ENCODE measurements at places on chromosomes 4 and X.

GRCh38 chrX:115023811-115024210 is 6.4 kb upstream of the IL13RA2 start:
- DNase-seq = no peak

DNA sequence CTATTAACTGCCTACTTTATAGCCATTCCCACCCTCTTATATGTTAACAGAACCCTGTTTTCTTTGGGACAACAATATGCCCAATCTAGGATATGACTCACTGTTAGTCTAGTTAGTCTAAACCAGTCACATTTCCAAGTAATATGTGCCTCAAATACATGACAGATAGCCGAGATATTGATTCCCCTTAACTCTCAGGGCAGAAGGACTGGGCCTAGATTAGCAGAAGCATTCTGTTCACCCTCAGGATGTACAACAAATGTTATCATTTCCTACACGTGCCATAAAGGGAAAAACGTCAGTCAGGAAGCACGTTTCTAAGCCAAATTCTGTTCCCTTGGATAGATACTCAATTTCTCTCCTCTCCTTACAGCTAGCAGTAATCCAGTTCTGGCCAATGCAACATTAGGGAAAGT is 114.1 kb downstream of the SLC10A7 start:
- DNase-seq = no peak

GRCh38 chrX:11445540-11445939 is 152.3 kb downstream of the AMELX start:
- DNase-seq = no peak

- no peak for DNase-seq
Observed at GRCh38 chr4:78542373-78542772, 9.2 kb upstream of the ANXA3 start.

- no peak for DNase-seq
Observed at GRCh38 chr4:151668689-151669402, 92.0 kb downstream of the GATB start.

DNA sequence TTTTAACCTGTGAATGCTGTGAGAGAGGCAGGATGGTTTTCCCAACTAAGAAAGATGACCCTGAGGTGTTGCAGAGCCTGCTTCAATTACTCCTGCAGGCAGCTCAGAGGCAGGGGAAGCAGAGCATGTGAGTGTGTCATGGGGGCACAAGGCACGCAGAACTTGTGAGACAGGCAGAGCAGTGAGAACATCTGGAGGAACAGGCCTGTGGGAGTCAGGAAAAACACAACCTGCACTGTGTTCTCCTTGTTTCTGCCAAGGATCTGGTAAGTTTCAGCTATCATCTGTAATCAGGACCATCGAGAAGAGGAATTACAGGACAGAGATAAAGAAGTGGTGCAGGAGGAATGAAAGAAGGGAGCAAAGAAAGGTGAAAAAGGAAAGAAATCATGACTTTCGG is 741.8 kb upstream of the INTU start:
- DNase-seq = no peak

- DNase-seq = no peak
Observed at GRCh38 chr4:98653890-98654867, 4.2 kb downstream of the TSPAN5 start.

GRCh38 chr4:21593671-21594001 is 354.9 kb downstream of the KCNIP4 start:
- DNase-seq = no peak

DNA sequence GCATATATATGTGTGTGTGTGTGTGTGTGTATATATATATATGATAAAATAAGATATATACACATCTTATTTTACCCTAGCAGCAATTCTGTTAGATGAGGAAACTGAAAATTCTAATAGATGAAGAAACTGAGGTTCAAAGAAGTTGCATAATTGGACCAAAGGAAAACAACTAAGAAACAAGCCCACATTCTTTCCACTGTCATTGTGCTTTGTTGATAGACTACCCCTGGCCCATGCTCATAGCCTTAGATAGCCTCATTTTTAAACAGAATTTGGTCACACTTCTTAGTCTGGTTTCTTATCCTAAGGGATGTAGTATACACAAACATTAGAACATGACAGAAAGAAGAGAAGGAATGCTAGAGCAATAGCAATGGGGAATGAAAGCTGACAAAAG is 138.8 kb downstream of the NDST3 start:
- DNase-seq = no peak

DNA sequence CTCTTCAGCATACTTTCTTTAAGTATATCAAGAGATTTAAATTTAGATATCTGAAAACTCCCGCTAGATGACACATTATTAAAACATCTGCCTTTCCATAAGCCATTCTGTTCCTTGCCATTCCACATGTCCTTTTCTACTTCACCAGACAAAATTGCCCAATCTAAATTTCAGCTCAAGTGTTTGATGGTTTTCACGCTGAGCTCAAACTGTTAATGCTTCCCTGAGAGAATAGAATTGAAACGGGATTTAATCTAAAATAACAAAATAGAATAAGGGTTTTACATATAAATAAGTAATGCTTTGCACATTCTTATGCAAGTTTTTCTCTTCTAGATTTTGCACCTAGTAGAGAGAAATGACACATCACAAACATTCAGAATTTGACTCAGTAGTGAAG is 764.5 kb upstream of the TENM3 start:
- peak; percentile 30 for DNase-seq

DNA sequence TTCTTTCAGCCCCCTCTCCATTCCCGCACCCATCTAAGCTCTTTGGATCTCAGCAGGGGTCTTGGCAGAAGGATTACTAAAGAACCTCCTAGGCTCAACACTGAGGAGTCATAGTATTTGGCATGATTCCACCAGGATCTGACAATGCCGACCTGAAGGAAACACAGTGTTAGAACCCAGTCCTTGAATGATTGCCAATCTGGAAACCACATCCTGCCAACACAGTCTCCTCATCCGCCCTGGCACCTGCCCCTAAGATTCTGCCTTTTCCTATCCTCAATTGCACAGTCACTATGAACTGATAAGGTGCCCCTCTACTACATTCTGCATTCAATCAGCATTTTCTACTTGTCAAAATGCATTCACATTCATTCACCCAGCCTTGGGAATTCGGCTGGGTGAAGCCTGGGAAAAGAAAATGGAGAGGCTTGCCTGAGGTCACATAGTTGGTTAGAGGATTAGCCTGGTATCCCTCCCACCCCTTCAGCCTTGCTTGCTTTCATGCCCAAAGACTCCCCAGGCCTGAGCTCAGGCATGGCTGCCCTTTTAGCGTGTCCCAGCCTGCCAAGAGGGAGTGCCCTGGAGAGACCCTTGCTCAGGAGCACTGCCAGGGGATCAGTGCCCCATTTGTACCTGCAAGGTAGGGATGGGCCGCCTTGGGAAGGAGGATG is 2.2 kb upstream of the CLDN2 start:
- no peak for DNase-seq

DNA sequence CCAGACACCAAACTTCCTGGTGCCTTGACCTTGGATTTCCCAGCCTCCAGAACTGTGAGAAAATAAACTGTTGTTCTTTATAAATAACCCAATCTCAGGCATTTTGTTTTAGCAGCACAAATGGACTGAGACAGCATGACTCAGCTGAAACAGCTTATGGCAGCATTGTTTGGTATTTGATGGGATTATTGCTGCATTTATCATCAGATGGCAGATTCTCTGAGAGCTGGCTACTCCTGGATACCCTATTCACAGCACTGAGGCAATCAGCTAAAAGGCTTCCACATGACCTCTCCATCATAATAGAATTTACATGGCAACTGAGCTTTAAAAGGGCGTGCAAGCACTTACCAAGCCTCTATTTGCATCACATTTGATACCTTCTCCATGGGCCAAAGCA is 623.1 kb upstream of the CPEB2 start:
- no peak for DNase-seq

GRCh38 chrX:19225909-19226308 is 103.6 kb upstream of the ADGRG2 start:
- DNase-seq = peak; percentile 47

DNA sequence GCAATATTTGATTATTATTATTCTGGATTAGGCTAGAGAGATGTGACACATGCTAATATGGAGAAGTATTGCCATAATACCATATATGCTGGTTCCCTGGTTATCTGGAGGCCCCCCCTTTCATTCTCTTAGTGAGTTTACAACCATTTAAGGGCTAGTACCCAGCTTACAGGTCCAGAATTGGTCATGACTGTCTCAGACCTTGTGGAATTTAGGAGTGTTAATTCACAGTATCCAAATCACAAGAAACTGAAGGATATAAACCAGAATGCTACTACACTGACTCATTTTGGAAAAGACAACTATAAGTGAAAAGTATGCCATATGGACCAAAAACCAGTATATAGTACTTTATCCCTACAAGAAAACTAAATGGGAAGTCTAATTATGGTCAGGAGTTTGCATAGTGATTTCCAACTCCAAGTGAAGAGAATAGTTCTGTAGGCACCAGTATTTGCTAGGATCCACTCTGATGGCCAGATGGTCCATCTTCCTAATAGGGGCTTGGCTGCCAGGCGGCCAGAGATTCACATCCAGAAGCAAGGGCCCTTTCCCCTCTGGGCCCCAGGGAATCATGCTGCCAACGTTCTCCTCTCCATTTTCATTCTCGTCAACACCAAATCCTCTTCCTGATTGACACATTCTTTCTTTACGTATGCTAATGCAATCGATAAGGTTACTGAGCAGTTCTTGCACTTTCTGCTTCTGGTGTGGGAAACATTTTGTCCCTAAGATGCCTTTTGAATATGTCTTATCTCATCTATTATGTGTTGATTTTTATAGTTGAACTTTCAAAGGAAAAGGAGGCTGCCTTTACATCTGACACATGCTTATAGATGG is 123.6 kb downstream of the SHROOM3 start:
- no peak for DNase-seq

DNA sequence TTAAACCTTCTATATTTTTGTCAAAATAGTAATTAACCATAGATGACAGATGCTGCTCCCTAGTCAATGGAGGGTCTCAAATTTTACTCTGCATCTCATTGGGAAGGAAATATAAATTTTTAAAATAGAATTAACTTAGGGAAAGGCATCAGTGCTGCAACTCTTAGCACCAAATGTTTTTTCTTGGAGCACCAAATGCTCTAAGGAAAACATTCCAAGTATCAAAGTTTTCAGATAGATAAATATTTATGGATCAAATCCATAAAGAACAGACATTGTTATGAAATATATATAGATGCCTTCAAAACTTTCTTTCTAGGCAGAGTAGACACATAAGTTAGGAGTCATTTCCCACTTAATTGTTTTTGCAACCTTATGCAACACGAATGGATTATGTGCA is 168.7 kb downstream of the ANTXR2 start:
- no peak for DNase-seq

DNA sequence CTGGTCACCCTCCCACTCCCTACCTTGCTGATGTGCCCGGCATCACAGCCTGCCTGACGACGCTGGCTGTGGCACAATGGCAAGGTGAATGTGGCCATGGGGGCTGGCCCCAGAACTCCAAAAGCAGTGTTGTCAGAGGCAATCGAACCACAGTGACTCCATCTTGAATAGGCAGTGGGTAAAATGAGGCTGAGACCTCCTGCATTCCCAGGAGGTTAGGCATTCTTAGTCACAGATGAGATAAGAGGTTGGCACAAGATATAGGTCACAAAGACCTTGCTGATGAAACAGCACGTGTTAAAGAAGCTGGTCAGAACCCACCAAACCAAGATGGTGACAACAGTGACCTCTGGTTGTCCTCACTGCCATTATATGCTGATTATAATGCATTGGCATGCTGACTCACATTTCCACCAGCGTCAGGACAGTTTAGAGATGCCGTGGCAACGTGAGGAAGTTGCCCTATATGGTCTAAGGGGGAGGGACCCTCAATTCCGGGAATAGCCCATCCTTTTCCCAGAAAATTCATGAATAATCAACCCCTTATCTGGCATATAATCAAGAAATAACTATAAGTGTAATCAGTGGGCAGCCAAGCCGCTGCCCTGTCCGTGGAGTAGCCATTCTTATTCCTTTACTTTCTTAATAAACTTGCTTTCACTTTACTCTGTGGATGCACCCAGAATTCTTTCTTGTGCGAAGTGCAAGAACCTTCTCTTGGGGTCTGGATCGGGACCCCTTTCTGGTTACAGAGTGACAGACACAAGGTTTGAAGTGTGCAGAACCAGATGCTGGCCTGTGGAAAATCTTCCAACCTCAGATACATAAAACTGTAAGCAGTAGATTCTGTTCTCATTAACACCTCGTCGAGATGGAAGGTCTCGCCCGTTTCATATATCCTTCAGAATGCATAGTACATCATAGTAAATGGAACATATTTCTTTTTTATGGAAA is 26.8 kb upstream of the CLDN24 start:
- DNase-seq = no peak

DNA sequence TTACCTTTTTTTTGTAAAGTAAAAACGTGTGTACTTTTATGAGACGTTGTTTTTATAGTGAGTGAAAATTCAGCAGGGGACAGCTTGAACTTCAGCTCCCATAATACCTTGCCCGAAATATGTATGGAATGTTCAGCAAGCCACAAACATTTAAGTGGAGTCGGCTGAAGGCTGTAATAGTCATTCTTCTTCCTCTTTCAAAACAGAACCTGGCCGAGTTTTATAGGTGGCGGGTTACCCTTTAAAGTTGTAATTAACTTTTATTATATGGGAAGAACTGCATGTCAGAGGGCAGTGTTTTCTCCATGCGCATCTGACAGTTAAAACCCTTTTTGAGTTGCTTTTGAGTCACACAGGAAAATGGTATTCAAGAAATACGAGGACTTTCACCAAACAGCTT is 50.7 kb downstream of the CLDN34 start:
- no peak for DNase-seq

GRCh38 chr4:175635546-175635945 is 176.5 kb downstream of the GPM6A start:
- no peak for DNase-seq

GRCh38 chrX:134158821-134159512 is 78.0 kb upstream of the CCDC160 start:
- no peak for DNase-seq

DNA sequence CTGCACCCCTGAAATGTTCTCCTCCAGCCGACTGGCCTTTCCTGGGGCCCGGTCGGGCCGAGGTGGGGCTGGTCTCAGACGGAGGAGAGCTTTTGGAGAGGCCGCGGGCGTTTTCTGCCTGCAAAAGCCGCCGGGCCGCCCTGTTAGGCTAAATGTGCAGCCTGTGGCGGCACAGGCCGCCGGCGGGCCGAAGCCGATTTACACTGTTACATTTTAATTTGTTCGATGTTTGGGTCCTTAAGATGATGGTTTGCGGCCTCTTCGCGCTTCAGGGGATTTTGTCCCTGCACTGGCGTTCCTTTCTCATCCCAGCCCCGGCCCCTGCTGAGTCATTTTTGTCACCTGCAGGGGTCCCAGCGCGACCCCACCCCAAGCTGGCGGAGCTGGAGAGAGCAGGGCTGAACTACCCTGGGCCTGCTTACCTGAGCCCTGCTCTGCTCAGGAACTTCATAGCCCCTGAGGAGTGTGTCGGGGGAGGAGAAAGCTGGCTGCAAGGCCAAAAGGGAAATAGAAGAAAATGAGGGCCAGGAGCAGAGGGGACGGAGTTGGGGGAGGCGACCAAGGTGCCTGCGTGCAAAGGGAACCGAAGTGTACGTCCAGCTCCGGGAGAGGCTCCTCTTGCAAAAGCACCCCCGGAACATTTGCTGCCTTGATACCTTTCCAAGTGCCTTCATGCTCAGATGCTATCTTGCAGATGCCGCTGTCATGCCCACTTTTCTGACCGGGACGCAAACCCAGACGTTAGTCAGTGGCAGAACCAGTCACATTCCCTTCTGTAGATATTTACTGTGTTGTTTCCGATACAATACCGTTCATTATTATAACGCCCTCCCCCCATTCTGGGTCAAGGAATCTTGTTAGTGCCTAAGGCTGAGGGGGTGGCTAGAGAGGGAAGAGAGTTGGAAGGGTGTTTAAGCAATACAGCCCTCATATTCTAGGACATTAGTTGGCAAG is 977 bp upstream of the RBBP7 start:
- DNase-seq = peak; percentile 84

Data from NCI-H1417 (cell line).